NCI-H1417 treated with DMSO at 0.1 percent for 48 hours (cell line): ENCODE measurements at places on chromosomes 6 and 20.

- DNase-seq: no peak
Observed at GRCh38 chr6:39907871-39908575, 26.2 kb downstream of the MOCS1 start.

DNA sequence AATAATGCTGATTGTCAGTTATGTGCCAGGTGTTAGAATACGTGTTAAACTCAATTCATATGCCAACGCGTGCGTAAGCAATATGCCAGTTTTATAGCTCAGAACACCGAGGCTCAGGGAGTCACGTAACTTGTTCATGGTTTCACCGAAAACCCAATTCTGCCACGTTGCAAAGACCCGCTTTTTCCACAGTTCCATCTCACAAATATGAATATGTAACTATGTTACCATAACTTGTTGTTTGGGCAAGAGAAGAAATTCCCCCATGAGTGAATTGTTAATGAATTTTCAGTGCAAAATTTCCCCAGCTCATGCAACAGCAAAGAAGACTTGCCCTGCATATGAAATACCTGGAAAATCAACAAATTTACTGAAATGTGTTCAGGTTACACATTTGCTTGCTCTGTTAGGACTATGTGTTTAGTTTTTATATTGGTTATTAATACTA lies 30.1 kb downstream of the SF3B5 start:
- DNase-seq: no peak

DNA sequence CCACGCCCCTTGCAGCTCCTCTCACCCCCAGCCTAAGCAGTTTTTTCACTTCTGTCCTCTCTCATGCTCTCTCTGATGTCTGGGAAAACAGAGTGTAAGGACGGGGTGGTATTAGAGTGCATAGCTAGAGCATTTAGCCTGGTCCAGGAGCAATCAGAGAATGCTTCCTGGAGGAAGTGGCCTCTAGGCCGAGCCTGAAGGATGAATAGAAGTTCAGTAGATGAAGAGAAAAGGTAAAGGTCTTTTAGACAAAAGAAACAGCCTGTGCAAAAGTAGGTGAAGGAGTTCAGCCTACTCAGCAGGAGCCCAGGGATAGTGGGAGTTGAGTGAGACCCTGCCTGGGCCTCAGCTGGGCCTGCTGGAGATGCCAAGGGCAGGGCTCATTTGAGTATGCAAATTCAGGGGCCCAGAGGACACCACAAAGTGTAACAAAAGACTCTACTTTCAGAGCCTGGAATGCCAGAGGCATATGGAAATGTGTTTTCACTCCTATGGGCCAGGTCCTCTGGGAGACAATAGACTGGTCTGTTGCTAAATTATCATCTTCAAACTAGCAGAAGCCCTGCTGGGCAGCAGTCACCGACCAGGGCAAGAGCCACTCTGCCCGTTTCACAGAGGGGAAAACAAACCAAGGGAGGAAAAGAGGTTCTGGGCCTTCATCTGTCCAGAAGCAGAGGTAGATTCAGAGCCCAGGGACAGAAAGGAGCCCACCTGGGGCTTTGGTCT lies 19.7 kb upstream of the TM9SF4 start:
- DNase-seq: no peak

DNA sequence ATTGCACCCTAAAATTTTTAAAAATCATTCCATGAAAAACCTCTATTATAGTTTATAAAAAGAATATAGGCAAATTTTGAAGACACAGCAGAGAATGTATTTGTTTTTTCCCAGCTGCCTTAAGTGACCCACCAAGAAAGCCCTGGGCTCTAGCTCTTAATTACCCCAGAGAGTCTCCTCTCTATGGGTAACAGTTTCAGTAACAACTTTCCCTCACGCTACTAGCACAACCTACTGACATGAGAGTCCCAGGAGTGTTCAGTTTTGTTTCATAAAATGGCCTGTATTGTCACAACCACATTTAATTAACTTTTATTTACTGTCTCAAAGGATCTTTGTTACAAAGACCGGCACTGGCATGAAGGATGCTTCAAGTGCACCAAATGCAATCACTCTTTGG lies 41.5 kb downstream of the FHL5 start:
- no peak for DNase-seq

DNA sequence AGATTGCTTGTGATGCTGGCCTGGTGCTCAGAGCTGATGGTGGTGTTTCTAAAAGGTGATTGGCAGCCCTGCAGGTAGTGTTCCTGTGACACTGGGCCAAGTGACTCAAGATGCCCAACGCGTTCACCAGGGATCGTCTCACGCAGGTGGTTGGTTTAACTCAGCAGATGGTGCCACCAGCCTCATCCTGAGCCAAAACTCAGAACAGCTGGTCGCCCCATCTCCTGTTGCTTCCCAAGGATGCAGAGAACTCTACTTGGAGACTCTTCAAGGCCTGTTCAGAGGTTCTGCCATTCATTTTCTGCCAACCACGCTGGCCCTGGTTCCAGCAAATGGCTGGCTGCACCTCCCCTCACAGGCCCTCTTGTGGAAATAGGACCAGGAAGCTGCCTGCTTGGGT lies 394.4 kb downstream of the CDH26 start:
- no peak for DNase-seq

- no peak for DNase-seq
Observed at GRCh38 chr6:10633216-10633615, 61.2 kb downstream of the C6orf52 start.

GRCh38 chr20:24469116-24469893 lies at the start of gene SYNDIG1:
Gene SYNDIG1 (plus strand): TSS chr20:24469629. CDS start chr20:24543098, 73,469 bp downstream.
- no peak for DNase-seq
